Stimulated activated CD4-positive, alpha-beta T cell treated with anti-CD3 and anti-CD28 coated beads, Interleukin-15, amount 100 ng/mL, for 1 hour (primary cell): ENCODE measurements at places on chromosomes 12 and 14.

GRCh38 chr14:21711360-21711961 lies 37.8 kb upstream of the OR4E1 start:
- no peak for DNase-seq

DNA sequence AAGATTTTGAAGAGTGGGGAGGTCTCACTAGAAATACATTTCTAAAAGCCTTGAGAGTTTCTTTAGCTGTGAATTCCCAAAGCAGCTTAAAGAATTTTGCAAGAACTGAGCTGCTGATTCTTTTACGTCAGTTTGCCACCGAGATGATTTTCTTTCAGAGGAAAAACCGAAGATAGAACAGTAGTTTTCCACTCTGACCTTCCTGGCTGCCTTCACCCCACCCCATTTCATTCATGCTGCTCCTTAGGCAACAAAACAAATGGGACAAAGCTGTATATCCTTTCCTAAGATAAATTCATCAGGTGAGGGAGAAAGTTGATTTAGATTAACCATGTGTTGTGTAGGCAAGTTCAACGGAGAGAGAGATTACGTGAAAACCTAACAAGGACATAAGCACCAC lies 947.0 kb downstream of the GALC start:
- no peak for DNase-seq

DNA sequence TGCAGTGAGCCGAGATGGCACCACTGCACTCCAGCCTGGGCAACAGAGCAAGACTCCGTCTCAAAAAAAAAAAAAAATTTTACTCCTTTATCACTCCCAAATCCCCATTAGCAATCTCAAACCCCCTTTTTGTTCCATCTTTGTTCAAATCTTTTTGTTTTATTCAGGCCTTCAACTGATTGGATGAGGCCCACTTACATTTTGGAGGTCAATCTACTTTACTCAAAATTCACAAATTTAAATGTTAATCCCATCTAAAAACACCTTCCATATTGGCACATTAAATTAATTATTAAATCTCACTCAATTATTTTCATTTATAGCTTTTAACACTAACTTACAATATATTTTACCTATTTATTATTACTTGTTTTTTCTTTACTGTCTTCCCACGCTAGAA lies 27.0 kb upstream of the TXNRD1 start:
- DNase-seq, result no peak

DNA sequence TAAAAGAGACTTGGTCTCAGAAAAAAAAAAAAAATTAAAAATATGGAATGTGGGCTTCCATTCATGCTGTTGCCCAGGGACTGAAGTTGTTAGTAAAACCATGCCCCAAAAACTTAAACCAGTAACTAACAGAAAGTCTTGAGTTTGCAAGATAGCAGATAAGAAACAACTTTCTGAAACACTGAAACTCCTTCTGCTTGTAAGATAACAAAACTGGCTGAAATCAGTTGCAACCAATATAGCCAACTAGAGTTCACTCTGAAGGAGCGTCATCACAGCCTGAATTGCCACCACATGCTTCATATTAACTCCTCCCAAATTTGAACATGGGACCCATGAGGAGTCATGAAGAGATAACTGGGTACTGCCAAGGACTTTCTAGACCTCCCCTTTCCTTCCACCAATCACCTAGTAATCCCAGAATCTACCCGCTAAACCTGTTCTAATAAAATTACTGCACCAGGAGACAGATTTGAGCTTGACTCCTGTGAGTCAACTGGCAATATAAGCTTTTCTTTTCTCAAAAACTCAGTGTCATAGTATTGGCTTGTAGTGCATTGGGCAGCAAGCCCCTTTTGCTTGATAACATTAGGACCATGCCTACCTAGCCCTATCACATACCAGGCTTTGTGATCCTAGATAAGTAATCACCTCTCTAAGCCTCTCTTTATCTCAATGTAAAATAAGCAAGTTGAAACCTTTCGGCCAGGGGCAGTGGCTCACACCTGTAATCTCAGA lies 53.6 kb downstream of the R3HDM2 start:
- no peak for DNase-seq

DNA sequence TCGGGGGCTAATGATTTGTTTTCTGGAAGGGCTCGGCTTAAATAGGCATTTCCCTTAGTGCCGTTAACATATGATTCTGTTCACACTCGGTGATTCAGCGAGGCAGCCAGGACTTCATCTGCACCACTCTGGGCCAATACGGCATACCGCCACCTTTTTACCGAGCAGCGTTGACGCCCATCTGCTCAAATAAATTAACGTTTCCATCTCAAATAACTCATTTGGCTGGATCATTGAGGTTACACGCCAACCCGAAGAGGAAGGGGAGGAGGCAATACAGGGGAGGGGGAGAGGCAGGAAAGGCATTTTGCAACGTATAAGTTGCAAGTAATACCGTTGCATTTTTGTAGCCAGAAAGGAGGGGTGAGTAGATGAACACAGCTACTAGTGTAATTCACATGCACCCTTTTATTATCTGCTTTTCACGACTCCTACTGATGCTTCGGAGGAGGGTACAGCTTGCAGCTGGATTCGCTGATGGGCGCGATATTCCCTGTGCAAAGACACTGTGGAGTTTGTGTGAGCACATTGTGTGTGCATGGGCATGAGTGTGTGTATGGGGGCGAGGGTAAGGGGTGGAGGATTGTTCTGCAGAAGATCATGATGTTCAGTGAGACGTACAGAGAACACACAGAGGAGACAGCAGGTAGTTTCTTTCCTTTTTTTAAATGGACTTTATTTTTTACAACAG lies 45.9 kb downstream of the MAP1LC3B2 start:
- no peak for DNase-seq

DNA sequence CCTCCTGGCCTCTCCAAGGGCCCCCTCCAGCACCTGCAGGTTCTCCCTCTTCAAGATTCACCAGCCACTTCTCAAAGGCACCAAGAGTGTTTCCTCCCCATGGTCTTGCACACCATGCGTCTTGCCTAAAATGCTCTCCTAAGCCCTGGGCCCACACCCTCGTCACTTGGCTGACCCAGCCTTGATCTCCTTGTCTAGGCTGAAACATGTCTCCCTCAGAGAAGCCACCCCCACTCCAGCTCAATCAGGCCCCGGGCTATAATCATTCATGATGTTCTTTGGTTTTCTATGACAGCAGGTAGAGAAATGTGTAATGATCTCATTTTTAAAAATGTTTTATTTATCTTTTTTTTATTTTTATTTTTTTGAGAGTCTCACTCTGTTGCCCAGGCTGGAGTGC lies 88.1 kb downstream of the EFCAB11 start:
- DNase-seq, result no peak

GRCh38 chr12:80490329-80490728 lies 46.3 kb downstream of the PTPRQ start:
- DNase-seq, result no peak

DNA sequence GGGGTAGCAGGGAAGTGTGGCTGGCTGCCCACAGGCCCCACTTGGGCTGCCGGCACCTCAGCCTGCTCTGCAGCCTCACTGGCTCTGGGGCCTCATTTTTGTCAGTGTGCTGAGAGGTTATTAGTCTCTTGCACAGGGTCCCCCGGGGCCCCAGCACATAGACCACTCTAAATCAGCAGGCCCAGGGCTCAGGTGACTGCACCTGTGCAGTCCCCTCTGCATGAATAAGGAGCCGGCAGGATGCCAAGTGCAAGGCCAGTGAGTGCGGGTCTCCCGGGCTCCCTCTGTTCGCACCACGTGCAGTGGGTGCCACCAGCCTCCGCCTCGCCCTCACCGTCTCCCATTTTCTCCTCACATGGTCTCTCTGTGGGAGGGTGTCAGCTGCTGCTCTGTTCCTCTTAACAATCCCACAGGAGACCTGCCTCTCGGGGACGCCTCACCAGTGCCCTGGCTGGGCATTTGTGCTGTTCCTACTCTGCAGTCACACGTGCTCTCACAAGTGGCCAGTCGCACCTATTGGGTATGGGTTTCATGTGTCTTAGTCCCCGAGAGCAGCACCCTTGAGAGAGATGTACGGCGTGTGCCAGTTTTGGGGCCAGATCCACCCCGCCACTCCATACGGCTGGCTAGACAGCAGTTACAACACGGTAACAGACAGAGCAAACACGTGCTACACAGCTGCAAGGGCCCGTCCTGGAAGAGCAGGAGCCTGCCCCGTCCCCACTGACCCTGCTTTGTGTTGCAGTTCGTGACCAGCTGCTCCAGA lies 40.4 kb downstream of the MMAB start:
- DNase-seq, result no peak

- no peak for DNase-seq
Measured at GRCh38 chr14:61152851-61153364, 128.2 kb downstream of the TMEM30B start.

GRCh38 chr12:43766291-43766690 lies 7.5 kb downstream of the IRAK4 start:
- DNase-seq, result no peak

DNA sequence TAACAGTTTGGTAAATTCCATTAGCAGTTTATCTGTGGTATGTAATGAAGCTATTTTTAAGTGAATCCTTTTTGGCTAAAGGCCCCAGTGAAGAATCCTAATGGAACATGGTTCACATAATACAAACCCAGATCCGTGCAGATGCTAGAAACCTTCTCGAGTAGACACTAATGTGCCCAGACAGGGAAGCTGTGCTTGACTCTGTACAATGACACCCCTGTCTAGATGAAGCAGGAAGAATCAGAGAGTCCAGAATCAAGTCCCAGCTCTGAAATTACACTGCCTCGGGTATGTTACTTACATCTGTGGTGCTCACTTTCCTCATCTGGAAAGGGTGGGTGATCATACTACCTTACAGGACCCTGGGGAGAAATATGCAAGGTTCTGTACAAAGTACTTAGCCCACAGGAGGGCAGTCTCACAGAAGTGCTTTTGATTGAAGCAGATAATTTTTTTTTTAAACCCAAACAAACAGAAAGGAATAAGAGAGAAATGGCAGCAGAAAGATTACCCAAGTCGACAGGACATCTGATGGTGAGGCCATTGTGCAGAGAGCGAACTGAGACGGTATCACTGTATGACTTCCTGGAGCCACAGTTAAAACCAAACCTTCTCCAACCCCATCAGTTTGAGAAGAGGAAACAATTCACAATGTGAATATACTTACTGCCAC lies 8.5 kb downstream of the CRACR2A start:
- no peak for DNase-seq

DNA sequence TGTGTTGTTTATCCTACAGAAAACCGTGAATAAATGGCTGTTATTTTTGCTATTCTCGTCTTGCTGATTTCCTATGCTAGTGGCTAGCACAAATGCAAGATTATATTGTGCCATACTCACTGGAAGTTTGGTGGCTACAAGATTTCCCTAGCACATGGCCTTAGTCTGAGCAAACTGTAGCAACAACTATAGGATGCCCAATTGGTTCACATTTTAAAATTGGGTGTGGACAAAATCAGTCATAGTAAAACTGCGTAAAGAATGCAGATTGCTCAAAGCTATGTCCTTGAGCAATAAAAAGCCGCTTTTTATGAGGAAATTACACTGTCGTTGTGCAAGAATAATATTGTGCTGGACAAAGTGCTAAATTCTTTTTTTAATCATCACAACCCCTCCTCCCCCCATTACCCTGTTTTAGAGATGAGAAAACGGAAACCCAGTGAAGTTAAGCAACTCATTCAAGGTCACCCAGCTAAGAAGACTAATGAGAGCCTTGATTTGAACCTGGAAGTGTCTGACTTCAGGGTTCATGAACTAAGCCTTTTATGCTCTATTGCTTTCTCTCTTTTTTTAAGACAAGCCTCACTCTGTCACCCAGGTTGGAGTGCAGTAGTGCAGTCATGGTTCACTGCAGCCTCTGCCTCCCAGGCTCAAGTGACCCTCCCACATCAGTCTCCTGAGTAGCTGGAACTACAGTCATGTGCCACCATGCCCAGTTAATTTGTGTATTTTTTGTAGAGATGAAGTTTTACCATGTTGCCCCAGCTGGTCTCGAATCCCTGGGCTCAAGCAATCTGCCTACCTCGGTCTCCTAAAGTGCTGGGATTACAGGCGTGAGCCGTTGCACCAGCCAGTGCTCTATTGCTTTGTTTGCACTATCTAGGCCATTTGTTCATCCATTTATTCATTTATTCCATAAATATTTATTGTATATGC lies 73.6 kb downstream of the SRGAP1 start:
- no peak for DNase-seq

GRCh38 chr14:69427596-69427995 lies 29.1 kb downstream of the SLC39A9 start:
- DNase-seq, result no peak
